ENCODE measurements at places on chromosomes 5 and 9. TPM values are rescaled to one million over a fixed set of nuclear protein-coding genes. Genes with fewer than 3 reads are reported as not detected.

CARD6 gene
- polyA plus RNA-seq: 0.06 TPM

LRRC19 gene
- not detected for polyA plus RNA-seq

STXBP1 gene
- 42.5 TPM for polyA plus RNA-seq

OTP gene
- polyA plus RNA-seq: not detected

ANP32B gene
- 3.7 TPM for polyA plus RNA-seq

SNX24 gene
- polyA plus RNA-seq: 12.8 TPM

ARL14EPL gene
- 0.24 TPM for polyA plus RNA-seq

HSPA4 gene
- 75.9 TPM for polyA plus RNA-seq

SV2C gene
- 0.88 TPM for polyA plus RNA-seq

CDH10 gene
- 7.6 TPM for polyA plus RNA-seq

GFI1B gene
- not detected for polyA plus RNA-seq

RAB3C gene
- 94.3 TPM for polyA plus RNA-seq

KIAA1958 gene
- 8.7 TPM for polyA plus RNA-seq

SPATA6L gene
- polyA plus RNA-seq: 0.89 TPM

PCDHGB2 gene
- polyA plus RNA-seq: 0.30 TPM

MEGF10 gene
- polyA plus RNA-seq: 0.18 TPM

LCN15 gene
- polyA plus RNA-seq: not detected

GLDC gene
- 11.4 TPM for polyA plus RNA-seq

ZNF462 gene
- polyA plus RNA-seq: 15.8 TPM

PCDHA9 gene
- polyA plus RNA-seq: 0.56 TPM

SEMA6A gene
- 6.6 TPM for polyA plus RNA-seq

STKLD1 gene
- 1.1 TPM for polyA plus RNA-seq

All from neural cell (in vitro differentiated cells).